Fibroblast of gingiva (primary cell): ENCODE measurements at places on chromosomes 1 and 21.
A peak's percentile ranks its signal among the peaks of the same experiment; 100 is the strongest.

GRCh38 chr1:172163498-172164215 is 256.8 kb upstream of the C1orf105 start:
- peak; percentile 30 for DNase-seq

GRCh38 chr1:198639671-198640143 is 867 bp downstream of the PTPRC start:
- DNase-seq, result no peak

DNA sequence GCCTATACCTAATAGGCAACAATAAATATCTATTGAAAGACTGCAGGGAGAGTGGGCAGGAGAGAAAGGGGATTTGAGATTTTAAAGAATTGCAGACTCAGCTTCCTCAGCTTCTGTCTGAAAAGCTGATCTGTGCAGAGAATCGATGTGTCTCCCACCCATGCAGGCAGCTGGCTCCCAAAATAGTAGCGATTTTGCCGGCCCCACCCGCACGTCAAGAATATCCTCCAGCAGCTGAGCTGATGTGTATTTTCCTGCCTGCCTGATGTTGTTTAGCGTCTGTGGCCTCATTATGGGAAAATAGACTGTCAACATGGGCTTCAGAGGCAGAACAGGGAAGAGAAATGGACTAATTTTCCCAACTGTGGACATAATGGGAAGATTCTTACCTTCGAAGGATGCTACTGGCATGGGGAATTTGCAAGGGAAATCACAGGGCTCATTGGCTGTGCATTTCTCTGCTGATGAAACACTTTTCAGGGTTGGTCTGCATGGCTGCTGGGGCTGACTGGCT is 699.8 kb downstream of the PTPRU start:
- DNase-seq, result no peak

DNA sequence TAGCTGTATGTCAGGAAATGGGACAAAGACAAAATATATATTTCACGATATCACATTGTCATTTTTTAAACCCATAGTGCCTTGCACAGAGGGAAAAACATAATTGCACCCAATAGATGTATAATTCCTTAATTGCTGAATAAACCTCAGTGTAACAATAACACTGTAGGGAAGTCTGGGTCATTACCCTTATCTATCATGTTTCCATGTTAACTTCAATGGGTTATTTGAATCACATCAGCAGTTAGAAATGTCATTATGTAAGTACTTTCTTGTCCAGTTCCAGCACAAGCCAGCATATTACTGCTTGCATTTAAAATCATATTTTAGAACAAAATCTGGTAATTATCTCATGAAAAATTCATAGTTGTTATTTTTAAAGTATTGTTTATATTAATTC is 222.7 kb downstream of the HMCN1 start:
- no peak for DNase-seq

DNA sequence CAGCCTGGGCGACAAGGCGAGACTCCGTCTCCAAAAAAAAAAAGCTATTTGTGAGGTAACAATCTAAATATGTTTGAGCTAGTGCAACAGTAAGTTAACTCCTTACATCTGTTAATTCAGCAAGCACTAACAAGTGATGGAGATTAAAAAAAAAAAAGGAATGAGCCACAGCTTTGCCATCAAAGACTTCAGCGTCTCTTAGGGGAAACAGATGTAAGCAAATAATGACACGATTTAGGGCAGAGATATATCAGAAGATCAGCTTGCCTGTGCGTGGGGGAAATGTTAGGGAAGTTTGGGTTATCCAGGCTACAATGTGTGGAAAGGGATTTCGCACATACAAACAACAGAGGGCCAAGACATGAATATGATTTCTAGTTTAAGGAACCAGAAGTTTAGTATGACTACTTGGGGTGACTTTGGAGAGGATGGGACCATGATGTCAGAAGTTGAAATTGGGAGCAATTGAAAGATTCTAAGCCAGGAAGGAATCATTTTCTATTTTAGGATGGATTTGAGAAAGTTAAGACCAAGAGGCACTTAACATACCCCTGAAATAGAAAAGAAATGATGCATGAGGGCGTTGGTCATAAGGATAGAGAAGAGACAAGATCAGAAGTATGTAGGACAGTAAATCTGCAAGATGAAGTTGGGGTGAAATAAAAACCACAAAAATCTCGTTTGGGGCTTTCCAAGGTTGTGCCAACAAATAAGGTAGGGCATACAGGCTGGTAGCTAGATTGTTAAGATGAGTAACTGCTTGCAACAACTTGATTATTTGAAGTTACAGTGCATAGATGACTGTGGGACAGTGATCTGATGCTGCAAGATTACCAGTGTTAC is 2.4 kb upstream of the BRWD1 start:
- DNase-seq, result no peak

GRCh38 chr1:3827813-3828307 is 29.2 kb downstream of the CEP104 start:
- DNase-seq, result no peak

GRCh38 chr1:168829876-168830275 is 100.9 kb upstream of the DPT start:
- no peak for DNase-seq

DNA sequence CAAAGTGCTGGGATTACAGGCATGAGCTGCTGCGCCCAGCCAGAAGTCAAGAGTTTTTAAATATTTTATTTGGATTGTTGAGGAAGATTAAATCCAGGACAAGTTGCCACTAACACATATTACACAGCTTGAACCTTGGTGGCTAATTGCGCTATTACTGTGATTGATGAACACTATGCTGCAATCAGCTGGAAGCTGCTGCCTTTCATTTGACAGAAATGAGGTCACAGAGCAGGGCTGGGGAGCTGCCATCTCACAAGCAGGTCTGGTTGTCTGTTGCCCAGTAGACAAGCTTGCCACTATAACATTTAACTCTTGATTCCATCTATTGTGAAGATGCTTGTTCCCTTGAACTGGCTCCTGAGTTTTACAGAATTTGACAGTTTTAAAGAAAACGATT is 37.4 kb upstream of the NRDC start:
- no peak for DNase-seq

DNA sequence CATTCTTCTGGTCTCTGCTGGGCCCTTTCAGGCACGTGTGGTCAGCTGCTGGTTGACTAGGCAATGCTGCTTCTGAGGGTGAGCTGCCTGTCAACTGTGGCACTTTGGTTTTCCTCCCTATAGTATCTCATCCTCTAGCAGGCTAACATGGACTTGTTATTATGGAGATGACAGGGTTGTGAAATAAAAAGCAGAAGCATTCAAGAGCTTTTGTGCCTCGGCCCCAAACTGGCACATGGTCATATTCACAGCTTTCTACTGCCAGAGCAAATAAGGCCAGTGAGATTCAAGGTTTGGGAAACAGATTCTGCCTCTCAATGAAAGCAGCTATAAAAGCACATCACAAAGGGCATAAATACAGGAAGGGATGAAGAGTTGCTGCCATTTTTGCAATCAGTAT is 1.6 kb upstream of the ZNF124 start:
- DNase-seq, result no peak

- no peak for DNase-seq
Measured at GRCh38 chr1:159587461-159587951, at the start of gene APCS. APCS (plus strand) TSS chr1:159587826; CDS start chr1:159587922, 96 bp downstream.

- DNase-seq, result peak; percentile 100
Measured at GRCh38 chr1:244652623-244653438, at the start of gene DESI2. DESI2 (plus strand) TSS chr1:244653126; CDS start chr1:244653314, 188 bp downstream.

DNA sequence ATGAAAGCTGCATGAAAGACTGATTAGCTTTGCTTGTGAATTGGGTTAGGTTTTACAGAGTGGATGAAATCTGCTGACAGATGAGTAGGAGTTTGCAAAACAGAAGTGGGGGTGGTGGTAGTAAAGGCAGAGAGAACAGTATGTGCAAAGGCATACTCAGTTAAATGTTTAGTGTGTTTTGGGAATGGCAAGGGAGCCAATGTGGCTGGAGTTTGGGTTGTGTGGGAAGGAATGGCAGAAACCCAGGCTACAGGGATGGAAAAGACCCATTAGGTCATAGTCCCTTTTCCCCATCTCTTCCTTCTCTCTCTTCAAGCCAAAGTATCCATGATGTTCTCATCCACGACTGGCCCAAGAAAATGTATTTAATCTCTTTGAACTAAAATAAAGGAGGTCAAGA is 362.2 kb upstream of the LYPLAL1 start:
- no peak for DNase-seq

- DNase-seq, result no peak
Measured at GRCh38 chr1:8878448-8878697, at the start of gene ENO1. ENO1 (minus strand) TSS chr1:8878686; CDS start chr1:8874908, 3,778 bp downstream.

DNA sequence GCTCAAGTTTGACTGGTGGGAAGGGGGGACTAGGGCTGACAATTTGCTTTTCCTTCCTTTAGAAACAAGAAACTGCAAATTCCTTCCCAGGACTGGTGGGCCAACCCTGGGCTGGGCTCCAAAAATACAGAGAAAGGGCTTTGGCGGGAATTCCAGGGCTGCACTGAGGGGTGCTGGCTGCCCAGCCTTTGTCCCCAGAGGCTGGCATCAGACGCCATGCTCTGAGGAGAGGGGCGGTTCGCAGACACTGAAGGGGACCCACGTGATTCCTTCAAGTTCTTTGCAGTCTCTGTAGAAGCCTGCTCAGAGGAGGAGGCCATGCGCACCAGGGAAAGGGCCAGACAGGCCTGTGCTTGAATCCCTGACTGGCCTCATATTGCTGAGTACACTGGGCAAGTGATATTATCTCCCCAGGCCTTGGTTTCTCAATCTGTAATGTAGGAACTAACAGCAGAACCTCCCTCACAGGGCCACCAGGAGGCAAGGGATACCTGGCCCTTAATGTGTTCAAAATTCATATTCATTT is 119.5 kb downstream of the EPHB2 start:
- DNase-seq, result no peak

DNA sequence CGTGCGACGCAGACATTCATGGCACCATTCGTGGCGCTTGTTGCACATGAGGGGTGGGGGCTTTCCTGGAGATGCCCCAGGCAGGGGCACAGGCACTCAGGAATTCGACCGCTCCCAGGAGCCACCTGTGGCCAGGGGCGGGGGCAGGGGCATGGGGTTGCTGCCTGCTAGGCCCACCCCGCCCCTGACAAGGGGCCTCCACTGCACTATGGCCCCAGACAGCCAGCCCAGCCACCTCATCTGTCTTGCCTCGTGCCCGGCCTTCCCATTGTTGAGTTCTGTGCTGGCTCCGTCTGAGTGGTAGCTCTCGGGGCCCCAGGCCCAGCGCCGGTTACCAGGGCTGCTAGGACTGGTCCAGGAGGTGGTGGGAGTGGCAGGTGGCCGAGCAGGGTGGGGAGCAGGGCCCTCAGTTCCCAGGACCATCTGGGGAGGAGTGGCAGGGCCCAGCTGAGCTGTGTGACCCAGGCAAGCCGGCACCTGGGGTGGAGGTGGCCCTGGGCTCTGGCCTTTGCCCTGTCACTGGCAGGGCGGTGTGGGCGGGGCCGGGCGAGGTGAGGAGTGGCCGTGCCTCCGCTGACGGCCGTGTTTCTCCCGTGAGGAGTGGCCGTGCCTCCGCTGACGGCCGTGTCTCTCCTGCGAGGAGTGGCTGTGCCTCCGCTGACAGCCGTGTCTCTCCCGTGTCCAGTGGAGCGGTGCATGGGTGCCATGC is 1.9 kb downstream of the PLCH2 start:
- DNase-seq, result no peak

DNA sequence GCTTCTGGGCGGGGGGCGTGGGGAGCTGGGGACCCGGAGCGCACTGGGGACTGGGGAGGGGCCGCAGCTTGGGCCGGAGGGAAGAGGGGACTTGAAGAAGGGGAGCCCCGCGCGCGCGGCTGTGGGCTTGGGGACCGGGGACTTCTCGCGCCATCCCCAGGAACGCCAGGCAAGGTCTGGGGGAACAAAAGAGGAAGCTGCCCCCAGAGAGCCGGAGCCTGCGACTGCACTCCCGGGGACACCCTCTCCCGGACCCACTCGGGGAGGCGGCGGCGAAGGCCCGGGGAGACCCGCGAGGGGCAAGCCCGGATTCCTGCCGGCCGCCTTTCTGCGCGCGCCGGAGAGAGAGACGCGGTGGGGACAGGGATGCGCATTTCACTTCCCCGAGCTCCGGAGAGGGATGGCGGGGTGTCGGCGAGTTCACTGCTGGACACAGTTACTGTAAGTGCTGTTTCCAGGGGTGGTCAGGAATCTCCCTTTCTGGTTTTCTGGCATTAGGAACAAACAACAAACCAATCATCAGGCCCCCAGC is 732 bp downstream of the ABCG1 start:
- no peak for DNase-seq
